ENCODE measurements at places on chromosomes 16 and 17. TPM values are rescaled to one million over a fixed set of nuclear protein-coding genes. Genes with fewer than 3 reads are reported as not detected.

Gene SKAP1
- total RNA-seq = 48.7 TPM

Gene MGAT5B
- 1.2 TPM for total RNA-seq

Gene SMG1
- total RNA-seq = 150 TPM

Gene KRT12
- total RNA-seq = not detected

Gene ALDH3A2
- 38.1 TPM for total RNA-seq

Gene KRTAP16-1
- not detected for total RNA-seq

Gene TAT
- total RNA-seq = not detected

Gene DBF4B
- total RNA-seq = 22.5 TPM

Gene PRAC1
- not detected for total RNA-seq

Gene CDH5
- not detected for total RNA-seq

Gene ERN2
- not detected for total RNA-seq

Gene WBP2
- 74.4 TPM for total RNA-seq

Gene CX3CL1
- not detected for total RNA-seq

Gene VAT1L
- not detected for total RNA-seq

Measured in activated T-helper 1 cell treated with anti-CD3 and anti-CD28 coated beads, Interleukin-12 subunit alpha, Interleukin-12 subunit beta, Interleukin-2, Interleukin-4 antibody, amounts not matched to agents 30 ng/mL and 10 ng/mL and 1 ng/mL, durations not matched to agents 14 hours and 24 hours and 36 hours (primary cell).